ENCODE measurements at places on chromosomes 6 and 20.

DNA sequence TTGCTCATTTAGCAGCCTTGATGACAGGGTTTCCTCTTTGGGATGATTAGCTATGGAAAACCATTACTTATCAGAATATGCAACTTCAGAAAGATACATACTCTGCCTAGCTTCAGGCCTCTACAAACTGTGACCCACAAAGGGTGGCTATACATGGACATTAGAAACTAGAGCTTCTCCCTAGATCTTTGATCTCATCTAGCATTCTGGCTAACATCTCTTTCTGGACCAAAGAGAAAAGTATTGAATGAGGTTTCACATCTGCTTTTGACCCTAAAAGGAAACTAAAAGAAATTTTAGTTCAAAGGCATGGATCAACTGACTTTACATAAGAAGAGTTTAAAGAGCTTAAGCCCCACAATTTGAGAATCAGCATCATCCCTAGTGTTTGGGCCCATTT is 12.4 kb upstream of the HMGN3 start:
- no peak for DNase-seq

DNA sequence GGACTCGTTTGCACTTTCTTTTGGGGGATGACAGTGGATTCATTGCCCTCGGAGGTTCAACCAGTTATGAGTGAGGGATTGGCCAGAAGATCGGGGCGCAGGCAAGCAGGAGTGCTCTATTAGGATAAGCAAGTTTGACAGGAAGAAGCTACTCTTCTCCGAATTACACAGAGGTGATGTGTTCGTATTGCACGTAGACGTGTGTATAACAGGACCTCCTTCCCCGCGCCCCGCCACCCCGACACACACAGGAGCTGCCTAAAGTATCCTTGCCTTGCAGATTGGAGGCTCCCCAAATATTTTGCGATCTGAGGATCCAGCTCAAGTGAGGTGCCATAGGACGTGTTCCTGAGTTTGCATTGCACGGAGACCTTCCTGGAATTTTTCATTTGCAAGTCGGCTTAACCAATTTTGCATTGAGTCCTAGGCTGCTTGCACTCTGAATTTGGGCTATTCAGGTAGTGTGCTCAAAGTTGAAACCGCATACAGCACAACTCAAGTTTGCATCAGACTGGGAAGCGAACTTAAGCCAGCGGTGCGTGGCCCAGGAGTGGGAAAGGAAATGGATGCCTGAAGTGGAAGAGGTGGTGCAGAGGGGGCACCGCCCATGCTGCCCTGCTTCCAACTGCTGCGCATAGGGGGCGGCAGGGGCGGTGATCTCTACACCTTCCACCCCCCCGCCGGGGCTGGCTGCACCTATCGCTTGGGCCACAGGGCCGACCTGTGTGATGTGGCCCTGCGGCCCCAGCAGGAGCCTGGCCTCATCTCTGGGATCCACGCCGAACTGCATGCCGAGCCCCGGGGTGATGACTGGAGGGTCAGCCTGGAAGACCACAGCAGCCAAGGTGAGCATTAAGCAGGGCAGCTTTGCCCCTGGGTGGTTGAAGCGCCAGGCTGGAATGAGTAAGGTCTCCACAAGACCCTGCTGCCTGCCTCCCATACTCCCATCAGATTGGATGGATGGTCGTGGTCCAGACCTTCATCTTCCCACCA is 770 bp downstream of the TCF19 start:
- DNase-seq: peak; percentile 38

DNA sequence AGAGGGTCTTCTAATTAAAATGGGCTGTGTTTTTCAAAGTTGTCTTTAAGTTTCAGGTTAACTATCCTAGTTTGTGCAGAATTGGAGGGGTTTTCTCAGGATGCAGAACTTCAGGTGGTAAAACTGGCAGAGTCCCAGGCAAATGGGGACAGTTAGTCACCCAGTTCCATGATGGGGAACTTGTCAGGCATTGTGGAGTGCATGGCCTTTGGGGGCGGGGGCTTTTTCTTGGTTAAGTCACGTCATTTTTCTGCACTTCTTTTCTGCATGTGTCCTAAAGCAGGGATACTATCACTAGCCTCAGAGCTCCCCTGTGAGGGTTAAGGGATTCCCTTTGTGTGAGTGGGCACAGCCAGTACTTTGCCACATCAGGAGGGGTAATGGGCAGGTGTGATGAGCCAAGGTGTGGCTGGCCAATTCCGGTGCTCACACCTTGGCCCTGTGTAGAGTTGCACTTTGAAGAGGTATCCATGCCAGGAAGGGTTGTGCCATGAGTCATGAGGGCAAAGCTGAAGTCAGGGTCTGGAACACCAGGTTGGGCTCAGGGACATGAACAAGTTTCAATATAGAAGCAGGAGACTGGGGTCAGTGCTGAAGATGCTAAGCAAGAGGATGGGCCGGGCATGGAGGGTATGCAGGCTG is 126.0 kb upstream of the RREB1 start:
- peak; percentile 44 for DNase-seq

- DNase-seq: no peak
Measured at GRCh38 chr20:2578475-2579192, 42.3 kb downstream of the TMC2 start.

- DNase-seq: no peak
Measured at GRCh38 chr6:84333842-84334241, 106.4 kb upstream of the CEP162 start.

- no peak for DNase-seq
Measured at GRCh38 chr6:14910692-14911547, 334.9 kb upstream of the JARID2 start.

- DNase-seq: peak; percentile 4
Measured at GRCh38 chr20:51142448-51142847, 119.5 kb upstream of the KCNG1 start.

DNA sequence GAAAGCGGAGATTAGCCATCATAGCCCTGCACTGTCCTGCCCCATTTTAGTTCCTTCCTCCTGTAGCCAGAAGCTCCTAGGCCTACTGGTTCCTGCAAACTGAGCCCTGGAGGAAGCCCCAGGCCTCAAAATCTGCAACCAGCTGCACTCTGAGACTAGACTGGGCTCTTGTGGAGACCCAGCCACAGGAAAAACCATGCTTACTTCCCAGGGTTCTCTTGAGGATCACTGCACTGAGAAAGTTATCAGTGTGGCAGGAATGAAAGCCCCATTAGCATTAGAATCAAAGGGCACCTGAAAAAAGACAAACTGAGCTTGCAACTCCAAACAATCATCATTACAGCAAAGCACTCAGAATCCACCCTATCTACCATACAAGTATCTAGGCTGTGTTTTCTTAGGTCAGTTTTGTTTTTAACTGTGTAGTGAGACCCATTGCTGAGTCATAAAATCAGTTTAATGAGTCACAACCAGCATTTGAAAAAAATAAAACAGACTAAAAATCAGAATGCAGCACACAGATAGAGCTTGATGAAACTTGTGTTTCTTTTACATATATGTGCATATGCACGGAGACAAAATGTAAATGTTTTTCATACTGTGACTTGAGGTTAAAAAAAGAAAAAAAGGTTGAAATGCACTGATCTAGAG is 91.0 kb downstream of the UNC5CL start:
- DNase-seq: peak; percentile 96

- DNase-seq: no peak
Measured at GRCh38 chr6:17381424-17382147, 11.8 kb upstream of the CAP2 start.

- no peak for DNase-seq
Measured at GRCh38 chr6:89862273-89862672, 32.0 kb upstream of the GJA10 start.

GRCh38 chr20:36082315-36082915 is 72.1 kb upstream of the EPB41L1 start:
- no peak for DNase-seq

DNA sequence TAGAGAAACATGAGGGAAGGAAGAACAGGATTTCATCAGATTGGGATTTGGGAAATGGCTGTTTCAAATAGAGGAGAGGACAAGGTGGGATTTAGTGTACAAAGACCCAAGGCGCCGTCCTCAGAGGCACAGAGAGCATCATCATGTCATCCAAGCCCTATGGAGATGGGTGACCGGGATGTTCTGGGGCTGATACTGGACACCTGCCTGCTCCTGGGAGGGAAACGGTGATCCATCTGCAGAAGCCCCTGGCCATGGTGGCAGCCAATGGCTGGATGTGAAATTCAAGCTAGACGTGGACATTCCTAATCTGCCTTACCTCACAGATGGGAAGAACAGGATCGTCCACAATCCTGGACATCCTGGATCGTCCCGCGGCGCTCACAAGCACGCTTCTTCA is 12.7 kb downstream of the NKX2-2 start:
- DNase-seq: no peak

GRCh38 chr6:72621291-72622093 is at the start of gene KCNQ5:
Gene KCNQ5 (plus strand): TSS chr6:72622064.
- DNase-seq: no peak
